ENCODE measurements at places on chromosomes 5 and 9.

- no peak for DNase-seq
Observed at GRCh38 chr9:108056805-108057386, 567.3 kb upstream of the KLF4 start.

DNA sequence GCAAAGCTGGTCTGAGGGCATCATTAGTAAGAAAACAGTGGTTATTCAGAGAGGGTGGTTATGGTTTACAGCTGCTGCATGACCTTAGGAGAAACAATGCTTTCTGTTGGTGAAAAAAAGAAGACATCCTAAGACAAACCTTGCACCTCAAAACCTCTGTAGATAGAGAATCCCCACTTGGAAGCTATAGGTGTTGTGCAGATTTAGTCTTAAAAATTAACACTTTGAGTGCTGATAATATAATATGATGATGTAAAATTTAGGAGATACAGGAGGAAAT lies 1.4 kb upstream of the PTTG1 start:
- DNase-seq: no peak

GRCh38 chr5:79992891-79993657 lies 2.0 kb upstream of the MTX3 start:
- no peak for DNase-seq

DNA sequence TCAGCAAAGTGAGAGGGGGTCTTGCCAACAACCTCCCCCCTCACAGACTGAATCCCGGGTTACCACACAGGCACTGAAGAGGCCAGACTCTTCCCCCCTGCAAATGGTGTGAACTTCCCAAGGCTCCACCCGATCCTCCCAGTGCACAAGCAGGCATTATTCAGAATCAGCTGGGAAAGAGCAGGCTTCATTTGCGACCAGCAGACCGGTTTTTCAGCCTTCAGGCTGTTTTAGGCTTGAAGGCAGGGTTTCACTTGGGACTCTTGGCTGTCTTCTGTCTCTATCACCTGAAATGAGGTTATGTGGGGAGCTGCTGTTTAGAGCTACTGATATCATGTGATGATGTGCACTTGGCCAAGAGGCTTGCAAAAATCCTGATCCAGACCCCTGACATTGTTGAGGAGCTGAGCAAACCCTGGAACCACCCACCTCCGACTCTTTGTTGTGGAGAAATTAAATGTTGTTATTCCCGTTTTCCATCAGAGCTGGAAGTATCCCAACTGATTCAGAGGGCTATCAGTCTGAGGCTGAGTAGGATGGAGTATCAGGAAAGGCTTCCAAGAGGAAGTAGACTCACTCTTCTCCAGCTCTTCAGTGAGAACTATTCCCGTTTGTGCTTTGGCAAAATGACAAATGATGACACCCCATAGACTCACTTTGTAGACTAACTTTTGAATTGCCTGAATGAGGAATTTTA lies 63.3 kb upstream of the ZFR start:
- DNase-seq: no peak

DNA sequence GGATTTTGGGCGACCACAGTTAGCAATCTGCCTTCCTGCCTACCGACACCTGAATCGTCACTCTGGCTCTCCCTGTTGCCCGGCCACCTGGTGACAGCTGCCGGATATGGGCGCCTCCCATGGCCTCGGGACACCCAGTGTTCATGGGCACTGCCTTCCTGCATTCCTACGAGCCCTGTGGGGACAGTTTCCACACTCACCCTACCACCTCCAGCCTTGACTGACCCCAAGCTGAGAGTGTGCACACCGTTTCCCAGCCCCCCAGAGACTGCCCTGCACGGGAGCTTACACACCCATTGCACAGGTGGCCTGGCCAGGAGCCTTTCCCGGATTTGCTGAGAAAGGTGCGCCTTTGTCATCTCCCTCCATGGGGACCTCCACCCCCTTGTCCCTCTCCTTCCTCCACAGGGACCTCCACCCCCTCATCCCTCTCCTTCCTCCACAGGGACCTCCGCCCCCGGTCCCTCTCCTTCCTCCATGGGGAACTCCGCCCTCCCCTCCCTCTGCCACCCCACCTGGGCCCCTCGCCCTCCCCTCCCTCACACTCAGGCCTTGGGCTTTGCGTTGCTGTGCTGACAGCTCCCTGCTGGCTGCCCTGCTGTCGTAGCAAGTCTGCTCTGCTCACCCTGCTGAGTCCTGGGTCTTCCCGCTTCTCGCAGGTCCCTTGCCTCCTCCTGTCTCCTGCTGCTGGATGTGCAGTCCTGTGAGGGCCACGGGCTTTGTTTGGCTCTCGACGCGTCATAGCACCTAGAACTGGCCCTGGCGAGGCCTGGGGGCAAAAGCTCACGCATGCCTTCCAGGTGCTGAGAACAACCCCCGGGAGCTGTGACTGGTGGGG lies 48.4 kb downstream of the MRPL36 start:
- DNase-seq: no peak

Measured in NCI-H2081 (cell line).